NCI-H1417 treated with DMSO at 0.1 percent for 48 hours (cell line): ENCODE measurements at places on chromosomes 4 and X.

- DNase-seq = no peak
Measured at GRCh38 chrX:101411984-101412383, 4.0 kb downstream of the HNRNPH2 start.

DNA sequence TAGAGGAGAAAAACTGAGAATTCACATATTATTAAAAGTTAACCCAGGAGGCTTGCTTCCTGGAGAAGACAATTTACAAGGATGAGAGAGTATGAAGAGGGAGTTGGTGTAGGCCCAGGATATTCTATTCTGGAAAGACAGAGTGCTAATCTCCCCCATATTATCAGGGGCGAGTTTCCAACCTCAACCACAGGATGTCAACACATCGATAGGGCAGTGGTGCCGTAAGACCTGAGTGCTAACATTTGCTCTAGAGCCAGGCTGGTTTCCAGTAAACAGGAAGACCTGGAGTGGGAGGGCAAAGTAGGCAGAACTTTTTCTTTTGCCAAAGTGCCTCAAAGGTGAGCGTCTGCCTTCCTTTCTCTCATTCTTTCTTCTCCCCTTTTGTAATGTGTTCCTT, 2.8 kb upstream of the AWAT1 start:
- DNase-seq = no peak

DNA sequence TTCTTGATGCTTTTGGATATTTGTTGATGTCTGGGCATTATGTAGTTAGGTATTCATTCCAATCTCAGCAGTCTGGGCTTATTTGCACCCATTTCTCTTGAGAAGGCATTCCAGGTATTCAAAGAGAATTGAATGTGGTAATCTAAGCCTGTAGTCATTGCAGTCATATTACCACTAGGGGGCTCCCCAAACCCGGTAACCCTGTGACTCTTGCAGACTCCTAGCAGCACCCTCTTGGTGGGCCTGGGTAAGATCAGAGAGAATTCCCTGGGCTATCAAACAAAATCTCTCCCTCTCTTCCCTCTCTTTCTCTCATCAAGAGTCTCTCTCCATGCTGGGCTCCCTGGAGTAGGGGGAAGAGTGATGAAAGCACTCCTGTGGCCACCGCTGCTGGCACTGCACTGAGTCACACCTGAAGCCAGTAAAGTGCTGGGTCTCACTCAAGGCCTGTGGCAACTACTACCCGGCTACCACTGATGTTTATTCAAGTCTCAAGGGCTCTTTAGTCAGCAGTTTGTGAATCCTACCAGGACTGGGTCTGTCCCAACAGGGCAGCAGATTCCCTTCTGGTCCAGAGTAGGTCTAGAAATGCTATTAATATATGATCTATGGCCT, 187.7 kb upstream of the NUDT10 start:
- DNase-seq = peak; percentile 1

DNA sequence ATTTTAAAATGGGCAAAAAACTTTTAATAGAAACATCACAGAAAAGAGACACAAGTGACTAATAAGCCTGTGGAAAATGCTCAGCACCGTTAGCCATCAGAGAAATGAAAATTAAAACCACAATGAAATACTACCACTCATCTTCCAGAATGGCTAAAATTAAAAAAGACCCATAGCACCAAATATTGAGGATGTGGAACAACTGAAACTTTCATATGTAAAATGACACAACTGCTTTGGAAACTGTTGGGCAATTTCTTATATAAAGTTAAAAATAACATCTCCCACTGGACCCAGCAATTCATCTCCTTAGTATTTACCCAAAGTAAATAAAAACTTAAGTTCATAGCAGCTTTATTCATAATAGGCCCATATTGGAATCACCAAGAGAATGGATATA, 94.2 kb downstream of the TENM3 start:
- DNase-seq = no peak

DNA sequence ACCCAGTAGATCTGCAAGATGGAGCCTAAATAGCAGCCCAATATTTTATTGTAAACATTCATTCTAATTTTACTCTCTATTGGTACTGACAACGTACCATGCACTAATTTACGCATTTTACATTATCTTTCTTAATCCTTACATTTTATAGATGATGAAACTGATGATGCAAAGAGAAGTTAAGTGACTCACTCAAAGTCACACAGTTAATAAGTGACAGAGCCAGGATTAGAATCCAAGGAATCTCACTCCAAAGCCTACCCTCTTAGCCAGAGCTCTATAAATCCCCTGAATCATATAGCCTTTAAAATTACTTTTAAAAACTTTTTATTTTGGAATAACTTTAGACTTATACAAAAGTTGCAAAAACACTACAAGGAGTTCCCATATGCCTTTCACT, 37.6 kb downstream of the PHKA1 start:
- DNase-seq = no peak

- no peak for DNase-seq
Measured at GRCh38 chr4:87049508-87049907, 114.7 kb downstream of the AFF1 start.

- no peak for DNase-seq
Measured at GRCh38 chr4:155241225-155241624, 32.8 kb downstream of the NPY2R start.

- DNase-seq = no peak
Measured at GRCh38 chrX:120697053-120697452, 67.2 kb upstream of the C1GALT1C1 start.

- no peak for DNase-seq
Measured at GRCh38 chr4:76377481-76377901, 43.5 kb downstream of the CCDC158 start.

DNA sequence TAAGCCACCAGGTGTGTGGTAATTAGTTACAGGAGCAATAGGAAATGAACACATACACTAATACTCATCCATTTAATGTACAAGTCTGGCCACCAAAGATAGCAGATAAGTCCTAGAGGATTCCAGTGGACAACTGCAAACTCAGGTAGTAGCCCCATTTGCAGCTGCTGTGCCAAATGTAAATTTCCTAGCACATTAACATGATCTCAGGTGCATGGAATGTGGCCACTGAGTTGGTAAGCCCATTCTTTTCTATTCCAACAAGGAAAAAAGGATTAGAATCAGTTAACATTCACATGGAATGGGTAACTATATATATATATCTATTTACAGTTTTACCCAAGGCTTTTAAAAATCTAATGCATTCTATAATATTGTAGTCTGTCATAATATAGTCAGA, 23.3 kb upstream of the FRAS1 start:
- DNase-seq = no peak

GRCh38 chr4:110020139-110020538, 107.5 kb downstream of the EGF start:
- DNase-seq = no peak

- peak; percentile 84 for DNase-seq
Measured at GRCh38 chr4:173930329-173930967, 353.0 kb downstream of the FBXO8 start.

DNA sequence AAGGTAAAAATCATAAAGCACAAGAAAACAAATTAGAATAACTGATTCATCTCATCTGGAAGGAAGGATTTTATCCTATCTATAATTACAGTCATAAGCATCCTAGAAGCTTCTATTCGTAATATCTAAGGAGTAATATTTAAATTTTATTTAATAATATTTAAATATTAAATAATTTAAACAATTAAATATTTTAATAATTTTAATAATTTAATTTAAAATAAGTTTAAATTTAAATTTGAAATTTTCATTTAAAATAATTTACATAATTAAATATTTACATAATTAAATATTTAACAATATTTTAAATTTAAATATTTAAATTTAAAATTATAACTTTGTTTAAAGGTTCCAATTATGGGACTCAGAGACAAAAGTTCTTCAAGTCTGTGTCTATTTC, 127.5 kb upstream of the GK2 start:
- DNase-seq = no peak

DNA sequence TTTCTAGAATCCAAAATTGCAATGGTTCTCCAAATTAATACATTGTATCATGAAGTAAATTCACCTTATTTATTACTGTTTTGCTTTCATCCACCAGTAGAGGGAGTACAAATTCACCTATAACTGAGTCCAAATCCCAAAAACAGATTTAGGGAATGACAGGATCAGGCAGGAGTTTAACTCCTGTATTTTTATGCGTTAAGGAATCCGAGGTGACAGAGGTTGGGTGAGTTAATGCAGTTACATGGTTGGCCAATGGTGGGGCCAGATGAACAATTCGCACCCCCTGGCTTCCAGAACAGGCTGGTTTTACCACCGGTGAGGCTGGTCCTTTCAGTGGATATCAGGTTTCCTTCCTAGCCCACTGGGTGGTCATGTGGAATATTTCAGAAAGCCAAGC, 82.4 kb downstream of the MTNR1A start:
- DNase-seq = no peak

GRCh38 chrX:78540171-78540570, 119.0 kb downstream of the RTL3 start:
- no peak for DNase-seq

GRCh38 chrX:1424147-1424851, 28.4 kb downstream of the ASMTL start:
- DNase-seq = no peak

GRCh38 chr4:176048631-176049030, 17.0 kb upstream of the WDR17 start:
- DNase-seq = no peak

DNA sequence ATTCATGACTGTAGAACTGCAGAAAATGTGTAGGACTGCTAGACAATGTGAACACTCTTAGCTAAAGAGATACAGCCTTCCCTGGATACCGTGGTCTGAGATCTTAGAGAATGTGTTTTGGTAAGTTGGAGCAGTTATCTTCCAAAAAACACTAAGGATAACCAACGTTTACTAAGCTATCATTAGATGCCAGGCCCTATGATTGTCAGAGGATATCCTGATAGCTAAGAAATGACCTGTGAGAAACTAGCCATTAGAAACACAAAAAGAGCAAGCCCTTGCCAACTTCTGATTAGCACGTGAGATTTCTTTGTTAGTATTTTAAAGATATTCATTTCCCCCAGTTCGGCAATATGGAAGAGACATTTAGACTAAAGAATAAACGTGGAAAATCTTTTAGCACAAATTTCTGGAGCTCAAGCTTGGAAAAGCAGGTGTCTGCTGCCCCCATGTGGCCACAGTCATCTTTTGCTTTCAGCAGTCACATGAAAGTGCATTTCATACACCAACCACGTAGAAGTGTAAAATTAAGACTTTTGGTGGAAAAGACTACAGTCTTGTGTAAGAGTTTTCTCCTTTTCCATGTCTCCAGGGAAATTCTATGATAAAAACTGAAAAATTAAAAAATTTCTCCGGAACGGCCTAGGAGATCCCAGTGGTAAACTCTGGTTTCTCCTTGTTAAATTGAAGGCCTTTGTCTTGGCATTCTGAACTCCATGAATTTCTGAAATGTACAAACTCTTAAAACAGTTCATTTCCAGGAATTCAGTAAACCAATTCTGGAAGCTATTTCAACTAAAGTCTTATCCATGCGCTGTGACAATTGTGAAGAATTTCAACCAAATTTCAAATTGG, 136.4 kb downstream of the ZNF674 start:
- DNase-seq = peak; percentile 27

- DNase-seq = no peak
Measured at GRCh38 chrX:97790850-97791249, 907.1 kb downstream of the RPA4 start.

DNA sequence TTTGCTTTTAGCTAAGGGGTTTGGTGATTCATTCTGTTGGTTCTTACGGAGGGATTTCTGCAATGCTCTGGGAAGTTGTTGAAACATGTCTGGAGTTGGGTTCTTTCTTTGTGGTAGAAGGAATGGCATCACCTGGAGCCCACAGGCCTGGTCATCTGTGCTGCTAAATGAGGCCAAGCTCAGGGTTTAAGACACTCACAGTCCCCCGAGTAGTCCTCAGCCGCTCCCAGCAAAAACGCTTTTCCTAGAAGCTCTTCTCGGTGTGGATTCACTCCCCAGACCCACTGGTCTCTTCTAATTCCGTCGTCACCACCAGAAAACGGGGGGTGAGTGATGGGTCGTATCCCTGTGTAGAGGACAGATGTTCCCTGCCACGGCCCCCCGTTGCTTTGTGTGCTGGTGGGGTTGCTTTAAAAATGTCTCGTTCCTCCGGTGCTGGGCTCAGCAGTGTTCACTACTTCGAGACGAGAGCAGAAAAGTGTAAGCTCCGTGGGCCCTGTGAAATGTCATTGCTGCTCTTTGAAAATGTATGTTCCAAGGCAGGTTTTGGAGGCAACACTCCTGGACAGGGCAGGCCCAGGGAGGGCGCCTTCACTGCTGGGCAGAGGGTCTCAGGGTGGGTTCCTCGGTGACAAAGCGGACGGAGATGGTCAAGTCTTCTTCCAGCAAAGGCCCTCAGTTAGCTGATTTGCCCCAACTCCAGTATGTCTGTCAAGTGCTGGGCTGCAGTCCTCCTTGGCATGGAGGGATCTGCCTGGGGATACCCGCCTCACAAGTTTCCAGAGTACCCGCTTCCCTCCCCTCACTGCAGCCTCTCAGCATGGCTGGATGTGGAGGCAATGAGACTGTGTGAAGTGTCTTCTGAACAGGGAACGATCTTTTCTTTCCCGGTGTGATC, 37.3 kb downstream of the PSAPL1 start:
- DNase-seq = no peak

DNA sequence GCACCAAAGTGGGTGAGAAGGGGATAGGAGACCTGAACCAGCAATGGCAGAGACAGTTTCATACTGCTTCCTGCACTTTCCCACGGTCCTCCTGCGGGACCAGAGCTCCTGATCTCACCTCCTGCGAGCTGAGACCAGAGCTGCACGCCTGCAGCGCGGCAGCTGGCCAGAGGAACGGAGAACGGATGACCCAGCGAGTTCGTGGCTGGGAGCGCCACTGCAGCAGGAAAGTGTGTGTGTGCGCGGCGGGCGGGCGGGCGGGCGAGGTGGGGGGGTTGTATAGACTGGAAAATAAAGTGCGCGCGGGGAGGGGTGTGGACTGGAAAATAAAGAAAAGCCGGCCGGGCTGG, 16.5 kb downstream of the MCF2 start:
- no peak for DNase-seq

DNA sequence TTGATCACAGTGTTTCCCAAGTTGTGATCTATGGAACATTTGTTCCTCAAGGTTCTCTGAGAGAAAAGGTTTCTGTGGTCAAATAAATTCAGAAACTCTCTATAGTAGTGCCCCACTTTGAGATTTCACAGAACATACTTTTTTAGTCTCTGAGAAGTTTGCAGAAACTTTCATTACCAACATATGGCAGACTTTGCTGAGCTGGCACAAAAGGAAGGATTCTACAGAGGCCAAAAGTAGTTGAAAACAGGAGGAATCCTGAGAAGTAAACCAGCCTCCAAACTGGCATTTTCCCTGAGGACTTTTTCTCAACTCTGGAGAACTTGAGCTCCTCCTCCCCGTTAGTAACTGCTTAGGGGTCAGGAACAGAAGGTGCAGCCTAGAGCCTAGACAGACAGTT, 117.8 kb upstream of the ESX1 start:
- DNase-seq = no peak

- DNase-seq = no peak
Measured at GRCh38 chrX:38699121-38699520, 102.1 kb upstream of the MID1IP1 start.

GRCh38 chr4:120977435-120977997, 55.0 kb upstream of the PRDM5 start:
- DNase-seq = no peak

DNA sequence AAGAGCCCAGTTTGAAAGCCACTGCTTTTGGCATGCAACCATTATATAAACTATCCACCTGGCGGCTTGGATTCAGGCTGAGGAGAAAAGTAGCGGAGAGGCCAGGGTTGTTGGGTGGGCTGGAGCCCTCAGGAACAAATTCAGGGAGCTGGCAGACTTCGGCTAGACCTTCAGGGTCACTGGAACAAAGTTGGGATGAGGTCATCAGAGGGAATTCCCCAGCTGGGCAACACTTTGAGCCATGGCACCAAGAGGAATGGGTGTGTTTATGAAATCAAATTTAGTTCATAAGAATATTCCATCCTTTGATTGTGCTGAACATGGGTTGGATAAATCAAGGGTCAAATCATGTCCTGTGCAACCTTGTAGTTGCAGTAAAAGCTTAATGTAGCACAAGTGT, 22.0 kb downstream of the MTMR1 start:
- no peak for DNase-seq
